ENCODE measurements at places on chromosomes 5 and 9.

GRCh38 chr5:35367526-35367925 lies 137.2 kb upstream of the PRLR start:
- DNase-seq, result no peak

DNA sequence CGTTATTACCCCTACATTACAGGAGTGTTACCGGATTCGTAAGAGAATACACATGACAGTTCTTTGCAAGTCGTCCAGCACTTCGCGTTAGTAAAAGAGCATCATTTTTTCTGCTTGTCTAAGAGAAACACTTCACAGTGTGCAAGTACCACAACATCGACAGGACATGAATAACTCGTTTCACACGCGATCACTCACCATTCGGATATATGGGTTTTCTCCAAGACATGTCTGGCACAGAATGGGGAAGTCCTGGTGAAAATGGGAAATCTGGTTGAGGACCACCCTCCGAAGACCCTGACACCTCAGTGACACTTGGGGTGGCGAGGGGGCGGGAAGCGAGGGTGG lies 642 bp downstream of the RBM22 start:
- DNase-seq, result no peak

DNA sequence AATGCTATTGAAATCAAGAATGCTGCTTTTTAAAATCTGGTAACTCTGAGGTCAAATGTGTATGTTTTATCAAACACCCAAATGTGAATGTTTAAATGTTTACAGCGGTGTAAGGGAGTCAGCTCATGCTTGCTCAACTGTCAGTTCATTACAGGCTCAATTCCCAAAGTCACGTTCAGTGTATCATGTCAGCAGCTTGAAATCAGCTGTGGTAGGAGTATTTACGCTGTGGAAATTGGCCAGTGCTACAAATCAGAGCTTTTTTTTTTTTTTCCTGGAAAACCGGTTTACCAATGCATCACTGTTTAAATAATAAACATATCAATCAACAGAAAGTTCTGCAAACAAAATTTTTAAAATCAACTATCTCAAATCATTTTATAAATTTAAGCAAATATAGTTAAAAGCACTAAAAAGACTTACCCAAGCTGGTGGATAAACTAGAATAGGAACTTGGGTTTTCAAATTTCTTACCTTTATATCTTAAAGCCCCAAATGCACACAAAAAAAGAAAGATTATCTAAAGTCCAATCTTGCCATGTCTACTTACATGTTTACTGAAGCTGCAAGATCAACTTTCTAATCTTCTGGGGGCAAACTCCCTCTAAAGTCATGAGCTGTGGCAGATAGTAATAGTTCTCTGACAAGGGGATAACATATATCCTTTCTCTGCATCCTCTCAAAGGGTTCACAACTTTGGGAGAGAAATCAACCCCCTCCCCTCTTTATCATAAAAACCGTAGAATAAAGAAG lies 57.6 kb upstream of the GRAMD2B start:
- DNase-seq, result no peak

DNA sequence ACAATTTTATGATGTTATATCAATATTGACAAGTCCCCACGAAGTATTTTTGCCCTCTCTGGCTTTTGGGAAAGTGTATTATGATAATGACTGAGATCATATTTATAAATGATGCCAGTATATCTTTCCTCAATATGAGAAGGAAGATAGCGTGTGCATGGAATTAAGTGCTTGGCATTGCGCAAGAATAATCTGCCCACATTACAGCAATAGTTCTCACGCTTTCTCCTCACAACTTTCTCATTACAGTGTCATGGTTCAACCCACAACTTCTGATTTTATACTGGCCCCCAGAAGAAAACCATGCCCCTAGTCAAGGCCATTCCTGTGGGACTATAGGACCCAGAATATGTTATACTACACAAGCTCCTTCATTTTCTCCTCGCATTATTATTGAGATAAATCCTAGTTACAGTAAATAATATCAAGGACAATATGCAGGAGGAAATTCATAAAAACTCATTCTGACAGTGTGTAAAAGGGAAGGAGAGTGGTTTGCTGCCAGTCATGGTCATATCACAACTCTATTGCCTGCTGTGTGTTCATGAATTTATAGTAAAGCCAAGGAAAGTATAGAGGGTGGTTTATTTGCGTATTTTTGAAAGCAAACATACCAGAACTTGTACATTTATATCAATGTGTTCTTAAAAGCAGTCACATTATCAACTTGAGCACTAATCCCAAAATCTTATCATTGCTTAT lies 114.1 kb downstream of the PIK3R1 start:
- no peak for DNase-seq

Data from endothelial cell (in vitro differentiated cells).